ENCODE measurements at places on chromosomes 2 and 18.

- no peak for DNase-seq
Observed at GRCh38 chr2:238226698-238227586, 12.9 kb downstream of the HES6 start.

GRCh38 chr2:22359071-22359672 is 1025.8 kb upstream of the KLHL29 start:
- no peak for DNase-seq

GRCh38 chr2:216405588-216405987 is 6.7 kb upstream of the SMARCAL1 start:
- no peak for DNase-seq

DNA sequence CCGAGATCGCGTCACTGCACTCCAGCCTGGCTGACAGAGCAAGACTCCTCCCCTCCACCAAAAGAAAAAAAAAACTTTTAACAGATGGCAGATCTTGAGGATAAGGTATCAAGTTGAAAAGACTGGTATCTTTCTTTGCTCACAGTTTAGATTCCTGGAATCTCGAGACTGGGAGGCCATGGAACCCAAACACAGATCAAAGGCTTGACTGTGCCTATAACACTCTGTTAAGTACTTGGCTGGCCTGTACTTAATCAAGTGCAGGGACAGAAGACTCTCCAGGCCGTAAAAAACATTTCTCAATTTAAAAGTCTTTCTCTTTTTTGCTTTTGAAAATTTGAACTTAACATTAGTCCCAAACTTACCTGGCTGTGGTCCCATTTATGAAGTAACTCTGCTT is 107.1 kb upstream of the ZNF516 start:
- no peak for DNase-seq

GRCh38 chr18:57805117-57805516 is 2.0 kb upstream of the ATP8B1 start:
- DNase-seq, result no peak

- DNase-seq, result no peak
Observed at GRCh38 chr2:240918258-240919091, 12.3 kb downstream of the CROCC2 start.

- no peak for DNase-seq
Observed at GRCh38 chr18:55096263-55096951, 137.1 kb upstream of the CCDC68 start.

DNA sequence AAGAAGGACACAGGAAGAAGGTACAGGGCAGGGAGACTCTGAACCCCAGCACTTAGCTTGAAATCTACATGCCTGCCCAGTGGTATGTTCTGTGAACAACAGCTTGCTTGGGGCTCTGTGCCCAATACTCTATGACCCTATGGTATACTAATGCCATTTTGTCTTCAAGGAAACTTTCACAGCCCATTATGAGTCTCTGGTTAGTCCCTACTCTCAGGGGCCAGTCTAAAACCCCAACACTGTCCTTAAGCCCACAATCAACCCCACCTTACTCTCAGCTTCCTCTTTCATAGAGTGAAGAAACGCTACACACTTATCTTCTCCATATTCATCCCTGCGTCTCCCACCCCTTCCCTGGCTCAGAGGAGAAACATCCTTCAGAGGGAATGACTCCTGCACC is 16.0 kb downstream of the NEB start:
- DNase-seq, result no peak

DNA sequence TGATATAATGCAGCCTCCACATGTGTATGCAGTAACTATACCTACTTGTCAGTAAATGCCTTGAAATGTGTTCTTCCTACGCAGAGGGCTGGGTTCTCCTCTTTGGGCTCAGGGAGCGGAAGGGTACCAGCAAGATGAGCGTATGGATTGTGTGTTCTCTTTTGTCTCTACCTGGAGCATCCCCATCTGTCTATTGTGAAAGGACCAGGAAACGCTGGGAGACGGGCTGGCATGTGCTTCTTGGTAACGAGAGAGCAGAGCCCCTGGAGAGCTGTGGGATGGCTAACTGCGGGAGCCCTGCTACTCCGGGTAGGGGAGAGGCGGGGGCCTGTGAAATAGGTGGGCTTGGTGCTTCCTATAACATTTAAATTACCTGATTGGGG is 80.9 kb downstream of the BCL2 start:
- no peak for DNase-seq

DNA sequence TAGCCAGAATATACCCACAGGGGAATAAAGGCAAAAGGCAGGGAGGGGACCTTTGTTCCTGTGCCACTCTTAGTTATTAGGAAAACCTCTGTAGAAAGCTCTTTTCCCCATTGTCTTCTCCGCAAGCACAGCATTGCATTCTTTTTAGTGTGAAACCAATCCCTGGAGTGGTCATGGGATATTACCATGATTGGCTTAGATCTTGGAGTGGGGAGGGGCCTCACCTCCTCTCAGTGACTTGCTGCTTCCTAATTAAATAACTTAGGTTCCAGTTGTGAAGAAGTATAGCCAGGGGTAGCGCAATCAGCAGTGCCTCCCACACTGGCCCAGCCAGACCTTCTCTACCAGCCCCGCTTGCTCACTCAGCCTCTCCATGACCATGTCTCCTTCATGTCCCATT is 49.9 kb upstream of the AFF3 start:
- no peak for DNase-seq

Measured in left renal cortex interstitium (tissue), 4 donors.